ENCODE measurements at places on chromosomes 13 and 19. TPM values are rescaled to one million over a fixed set of nuclear protein-coding genes. Genes with fewer than 3 reads are reported as not detected.
A peak's percentile ranks its signal among the peaks of the same experiment; 100 is the strongest.

ATP8A2 gene
- polyA plus RNA-seq: 3.9 TPM

TSEN34 gene
- polyA plus RNA-seq: 100.0 TPM

LRFN3 gene
- polyA plus RNA-seq: 15.6 TPM

FAM83E gene
- polyA plus RNA-seq: 12.4 TPM

DNA sequence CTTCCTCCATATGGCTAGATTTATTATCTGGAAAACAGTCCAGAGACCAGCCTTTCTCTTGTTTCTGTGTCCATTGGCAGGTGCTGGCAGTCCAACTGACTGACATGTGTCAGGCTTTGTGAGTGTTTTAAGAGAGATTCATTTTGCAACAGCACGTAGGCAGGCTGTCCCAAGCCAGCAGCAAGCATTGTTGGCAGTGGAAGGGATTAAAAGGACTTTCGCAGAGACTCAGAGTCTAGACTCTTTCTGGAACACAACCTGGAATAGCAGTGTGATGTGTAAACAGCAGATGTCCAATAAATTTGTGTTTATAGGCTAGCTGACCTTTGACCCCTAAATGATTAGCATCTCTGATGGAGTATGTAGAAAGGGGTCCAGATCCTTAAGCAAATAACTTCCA is 222.2 kb upstream of the SERP2 start:
- DNase-seq: no peak

GRCh38 chr13:49820591-49821215 is 28.2 kb upstream of the KPNA3 start:
- DNase-seq: peak; percentile 63

- peak; percentile 73 for DNase-seq
These were observed 18.4 kb upstream of the KPNA3 start for GRCh38 chr13:49810567-49811526.

All from hepatocyte (in vitro differentiated cells).